Glomerular endothelial cell (primary cell): ENCODE measurements at places on chromosomes 3 and 15. TPM values are rescaled to one million over a fixed set of nuclear protein-coding genes. Genes with fewer than 3 reads are reported as not detected.

The GOLGA8J gene
- not detected in 2 replicates for total RNA-seq

The P2RY14 gene
- total RNA-seq: not detected in 2 replicates

GRCh38 chr15:63238796-63239195, 38.6 kb upstream of the APH1B start:
- no peak for DNase-seq

GRCh38 chr3:189626286-189626685, 4.9 kb upstream of the TP63 start:
- no peak for DNase-seq

GRCh38 chr3:187025254-187025655, 94.9 kb downstream of the ST6GAL1 start:
- DNase-seq: no peak
